Activated CD8-positive, alpha-beta memory T cell treated with anti-CD3 and anti-CD28 coated beads for 1 hour (primary cell): ENCODE measurements at places on chromosomes 3 and 15.

GRCh38 chr15:35721751-35722150, 175.8 kb upstream of the DPH6 start:
- no peak for DNase-seq

DNA sequence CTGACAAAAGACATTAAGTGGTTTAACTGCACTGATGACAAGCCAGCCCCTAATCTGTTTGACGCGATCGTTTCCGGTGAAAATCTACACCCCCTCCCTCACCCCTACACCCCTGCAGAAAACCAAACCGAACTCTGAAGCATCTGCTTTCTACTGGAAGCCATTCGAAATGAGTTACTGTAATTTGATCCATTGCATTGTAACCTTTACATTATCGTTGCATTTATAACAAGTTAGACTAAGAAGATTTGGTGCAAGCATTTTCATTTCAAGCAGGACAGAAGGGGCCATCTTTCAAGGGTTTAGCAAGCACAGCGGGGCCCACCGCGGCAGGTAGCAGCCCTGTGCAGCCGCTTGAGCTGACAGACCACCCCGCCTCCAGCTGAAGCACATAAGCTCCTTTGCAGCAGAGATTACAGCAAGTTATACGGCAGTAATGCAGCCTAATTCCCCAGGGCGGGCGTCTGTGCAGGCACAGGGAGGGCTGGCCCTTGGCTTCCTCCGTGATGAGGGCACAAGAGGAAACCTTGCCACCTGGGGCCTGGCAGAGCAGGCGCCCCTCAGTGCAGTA, 79.3 kb downstream of the CHSY1 start:
- no peak for DNase-seq

GRCh38 chr3:14606669-14607339, 44.8 kb upstream of the CCDC174 start:
- DNase-seq, result no peak

DNA sequence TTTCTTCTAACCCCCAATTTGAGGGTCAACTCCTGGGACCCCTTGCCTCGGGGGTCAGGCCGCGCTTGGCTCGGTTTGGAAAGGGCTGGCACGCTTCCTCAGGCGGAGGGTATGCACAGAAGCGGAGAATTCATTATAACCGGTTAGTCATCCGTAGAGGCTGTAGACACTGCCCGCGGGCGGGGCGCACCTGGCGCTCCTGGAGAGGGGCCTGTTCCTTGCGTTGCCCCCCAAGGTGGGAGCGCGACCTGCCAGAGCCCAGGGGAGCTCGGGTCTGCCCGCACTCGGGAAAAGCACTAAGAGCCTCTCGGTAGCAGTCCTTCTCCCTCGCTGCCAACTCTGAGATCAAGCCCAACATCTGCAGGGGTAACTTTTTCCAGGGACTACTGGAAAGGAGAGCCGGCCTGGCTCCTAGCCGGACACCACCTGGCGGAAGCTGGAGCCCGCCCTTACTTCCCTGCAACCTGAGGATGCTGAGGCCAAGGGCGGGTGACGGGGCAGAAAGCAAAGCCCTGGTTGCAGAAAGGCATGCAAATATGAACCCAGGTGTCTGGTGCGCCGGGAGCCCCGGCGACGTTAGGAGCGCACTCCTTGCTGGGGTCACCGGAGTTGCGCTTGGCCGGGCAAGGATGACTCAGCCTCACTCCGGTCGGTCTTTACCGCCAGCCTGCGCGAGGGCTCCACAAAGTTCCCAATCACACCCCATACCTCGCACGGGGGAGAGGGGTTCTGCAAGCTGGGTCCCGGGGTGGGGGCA, 1.5 kb upstream of the CACNA2D3 start:
- no peak for DNase-seq

DNA sequence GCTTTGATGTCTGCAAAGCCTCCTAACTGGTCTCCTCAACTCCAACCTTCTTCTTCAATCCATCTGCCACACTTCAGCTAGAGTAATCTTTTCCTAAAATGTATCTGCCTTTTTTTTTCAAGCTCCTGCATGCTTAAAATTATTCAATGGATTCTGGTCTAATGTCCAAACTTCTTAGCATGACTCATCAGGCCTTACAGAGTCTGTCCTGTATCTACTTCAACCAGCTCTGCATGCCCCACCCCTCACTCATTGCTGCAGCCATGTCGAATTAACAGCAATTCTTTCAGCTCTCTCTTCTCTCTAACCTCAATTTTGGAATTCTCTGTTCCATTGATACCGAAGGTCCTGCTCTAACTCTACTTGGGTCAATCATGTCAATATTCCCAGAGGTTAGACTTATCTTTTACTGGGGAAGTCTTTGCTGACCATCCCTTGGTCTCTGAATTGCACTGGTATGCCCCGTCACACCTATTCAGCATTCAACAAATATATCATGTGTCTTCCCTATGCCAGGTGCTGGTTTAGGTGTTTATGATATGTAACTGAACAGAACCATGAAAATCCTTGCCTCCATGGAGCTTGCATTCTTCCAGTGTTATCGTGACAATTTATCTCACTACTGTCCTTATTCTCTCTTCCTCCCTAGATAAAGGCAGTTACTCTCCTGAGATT, 88.5 kb upstream of the NANOGP8 start:
- no peak for DNase-seq

DNA sequence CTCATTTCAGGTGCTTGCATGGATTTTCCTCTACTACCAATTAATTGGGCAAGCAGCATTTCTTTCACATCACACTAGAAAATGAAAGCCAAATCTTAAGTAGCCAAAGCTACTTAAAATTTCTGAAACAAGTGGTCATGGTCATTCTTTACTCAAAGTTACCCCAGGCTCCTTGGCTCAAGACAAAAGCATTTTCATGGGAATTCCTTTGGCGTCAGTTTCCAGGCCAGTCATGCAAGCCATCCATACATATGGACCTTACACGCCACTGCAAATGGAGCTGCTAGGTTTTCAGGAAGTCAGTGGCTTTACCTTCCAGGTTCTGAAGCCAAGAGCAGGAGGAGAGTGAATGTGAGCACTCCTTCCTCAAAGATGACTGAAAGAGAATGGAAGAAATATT, 83.7 kb upstream of the IL12A start:
- DNase-seq, result no peak

- DNase-seq, result no peak
Measured at GRCh38 chr3:1318296-1319005, 225.6 kb downstream of the CNTN6 start.

- no peak for DNase-seq
Measured at GRCh38 chr3:65402597-65402996, 636.1 kb downstream of the MAGI1 start.

DNA sequence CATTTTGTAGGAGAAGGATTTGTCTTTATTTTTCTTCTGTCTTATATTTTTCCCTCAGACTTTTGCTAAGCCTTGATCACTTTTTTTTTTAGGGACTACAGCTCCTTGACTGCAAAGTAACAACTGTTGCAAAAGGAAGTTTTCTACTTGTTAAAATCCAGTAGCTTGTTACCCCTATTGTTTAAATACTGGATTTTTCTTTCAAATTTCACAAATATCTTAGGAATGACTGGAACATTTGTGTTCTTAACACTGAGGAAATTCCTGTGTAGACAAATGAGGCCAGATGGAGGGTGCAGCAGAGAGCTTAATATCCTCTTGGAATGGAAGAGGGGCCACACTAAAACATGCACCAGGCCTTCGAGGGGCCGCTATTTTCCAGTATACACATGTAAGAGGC, 3.2 kb upstream of the PGPEP1L start:
- no peak for DNase-seq

DNA sequence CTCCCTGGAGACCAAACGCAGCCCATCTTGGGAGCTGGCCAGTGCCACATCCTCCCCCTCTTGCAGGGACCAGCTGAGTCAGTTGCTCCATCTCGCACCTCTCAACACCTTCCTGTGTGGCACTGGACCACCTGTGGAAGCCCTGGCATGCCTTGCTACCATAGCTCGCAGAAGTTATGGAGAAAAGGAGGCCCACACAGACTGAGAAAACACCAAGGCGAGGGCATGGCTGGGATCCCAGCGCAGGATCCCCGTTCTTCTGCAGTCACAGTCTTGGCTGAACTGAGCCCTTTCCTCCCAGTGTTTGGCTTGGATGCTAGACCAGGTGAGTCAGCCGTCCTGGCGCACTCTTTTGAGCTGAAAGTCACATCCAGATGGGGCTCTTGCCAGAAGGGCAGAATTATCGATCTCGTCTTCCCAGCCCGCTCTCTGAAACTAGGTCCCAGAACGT, 46.9 kb downstream of the CHRD start:
- no peak for DNase-seq

DNA sequence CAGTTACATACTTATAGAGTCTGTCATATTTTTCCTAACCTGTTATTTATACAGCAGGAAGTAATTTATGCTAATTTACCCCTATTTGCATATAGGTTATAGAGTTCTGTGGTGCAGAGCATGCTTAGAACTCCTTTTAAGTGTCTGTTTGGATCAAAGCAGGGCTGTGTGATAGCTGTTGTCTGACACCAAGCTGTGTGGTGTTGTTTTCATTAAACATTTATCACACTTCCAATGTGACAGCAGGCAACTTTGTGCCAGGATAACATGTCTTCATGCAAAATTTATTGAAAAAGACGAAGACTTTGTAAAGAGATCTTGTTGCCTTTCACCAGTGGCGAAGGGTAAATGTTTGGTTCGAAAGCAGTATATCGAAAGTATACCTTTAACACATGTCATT, 100.2 kb downstream of the RSRC1 start:
- DNase-seq, result no peak

DNA sequence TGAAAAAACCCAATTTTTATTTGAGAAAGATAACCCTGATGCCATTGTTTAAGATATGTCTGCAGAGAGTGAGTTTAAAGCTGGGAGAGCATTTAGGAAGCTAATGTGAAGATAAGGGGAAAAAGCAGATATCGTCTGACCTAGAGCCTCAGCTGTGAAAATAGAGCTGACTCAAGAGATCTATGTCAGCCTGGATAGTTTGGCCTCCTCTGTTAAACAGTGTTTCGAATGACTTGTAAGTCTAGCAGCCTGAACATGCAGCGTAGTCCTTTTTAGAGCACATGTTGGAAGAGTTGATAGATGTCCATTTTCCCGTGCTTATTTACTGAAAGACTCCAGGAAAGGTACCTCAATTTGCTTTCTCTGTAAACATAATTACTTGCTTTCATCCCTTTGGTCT, 48.1 kb downstream of the ALCAM start:
- DNase-seq, result no peak

- peak; percentile 5 for DNase-seq
Measured at GRCh38 chr3:5136211-5136918, 14.3 kb downstream of the ARL8B start.

DNA sequence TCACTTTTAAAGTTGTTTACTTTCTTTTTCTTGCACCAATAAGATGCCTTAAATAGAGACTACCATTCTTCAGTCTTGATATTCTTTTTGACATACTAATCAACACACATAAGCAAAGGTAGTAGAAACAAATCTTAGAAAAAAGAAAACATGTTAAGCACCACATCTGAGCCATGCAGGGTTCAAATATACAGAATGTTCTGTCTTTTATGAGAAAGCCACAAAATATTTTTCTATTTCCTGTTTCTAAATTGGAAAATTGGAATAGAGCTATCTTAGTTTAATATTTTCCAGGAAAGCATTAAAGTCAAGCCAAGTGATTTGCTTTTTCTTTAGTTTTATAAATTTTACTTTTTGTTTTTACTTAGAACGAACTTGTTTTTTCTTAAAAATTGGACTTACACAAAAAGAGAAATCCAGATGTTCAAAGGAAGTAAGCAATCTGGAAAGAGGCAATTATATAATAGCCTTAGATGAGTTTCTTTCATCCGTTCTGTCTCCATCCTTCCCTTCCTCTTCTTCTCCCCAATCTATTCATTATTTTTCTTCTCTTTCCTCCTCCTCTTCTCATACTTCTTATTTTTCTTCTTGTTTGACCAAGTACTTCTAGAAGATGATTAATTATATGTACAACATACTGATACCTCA, 731.7 kb downstream of the SQOR start:
- no peak for DNase-seq

GRCh38 chr3:120163816-120164215, 69.6 kb upstream of the GSK3B start:
- DNase-seq, result no peak
